Aorta (tissue), 5 donors: ENCODE measurements at places on chromosomes 6 and 20. TPM values are rescaled to one million over a fixed set of nuclear protein-coding genes. Genes with fewer than 3 reads are reported as not detected.

Gene KCNG1
- total RNA-seq: 0.39 TPM

Gene POPDC3
- not detected for total RNA-seq

Gene RCAN2
- total RNA-seq: 235 TPM

Gene ANGPT4
- total RNA-seq: 0.33 TPM

Gene HAO1
- not detected for total RNA-seq

Gene RNF39
- total RNA-seq: not detected

Gene CEP85L
- total RNA-seq: 21.3 TPM

Gene DPM1
- 29.6 TPM for total RNA-seq

Gene ELOVL5
- total RNA-seq: 75.5 TPM

Gene ERMARD
- 15.0 TPM for total RNA-seq
